ENCODE measurements at places on chromosomes 6 and 20.

DNA sequence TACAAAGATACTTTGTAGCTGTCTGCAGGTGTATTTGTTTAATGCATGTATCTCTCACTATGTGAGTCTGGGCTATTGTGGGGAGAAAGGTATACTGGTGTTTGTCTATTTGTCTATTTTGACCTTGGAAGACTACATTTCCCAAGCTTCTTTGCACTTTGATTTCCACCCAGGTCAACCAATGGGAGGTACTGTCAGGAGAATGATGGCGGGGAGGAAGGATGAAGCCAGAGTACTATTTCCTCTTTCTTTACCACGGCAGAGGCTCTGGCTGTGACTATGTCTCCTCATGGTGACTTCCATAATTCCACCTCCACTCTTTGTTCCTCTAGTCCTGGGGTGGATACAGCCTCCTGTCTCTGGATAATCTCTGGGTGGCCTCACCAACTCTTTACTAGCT is 23.1 kb downstream of the LBP start:
- DNase-seq: no peak

- DNase-seq: no peak
Measured at GRCh38 chr6:142444376-142444775, 142.6 kb downstream of the ADGRG6 start.

DNA sequence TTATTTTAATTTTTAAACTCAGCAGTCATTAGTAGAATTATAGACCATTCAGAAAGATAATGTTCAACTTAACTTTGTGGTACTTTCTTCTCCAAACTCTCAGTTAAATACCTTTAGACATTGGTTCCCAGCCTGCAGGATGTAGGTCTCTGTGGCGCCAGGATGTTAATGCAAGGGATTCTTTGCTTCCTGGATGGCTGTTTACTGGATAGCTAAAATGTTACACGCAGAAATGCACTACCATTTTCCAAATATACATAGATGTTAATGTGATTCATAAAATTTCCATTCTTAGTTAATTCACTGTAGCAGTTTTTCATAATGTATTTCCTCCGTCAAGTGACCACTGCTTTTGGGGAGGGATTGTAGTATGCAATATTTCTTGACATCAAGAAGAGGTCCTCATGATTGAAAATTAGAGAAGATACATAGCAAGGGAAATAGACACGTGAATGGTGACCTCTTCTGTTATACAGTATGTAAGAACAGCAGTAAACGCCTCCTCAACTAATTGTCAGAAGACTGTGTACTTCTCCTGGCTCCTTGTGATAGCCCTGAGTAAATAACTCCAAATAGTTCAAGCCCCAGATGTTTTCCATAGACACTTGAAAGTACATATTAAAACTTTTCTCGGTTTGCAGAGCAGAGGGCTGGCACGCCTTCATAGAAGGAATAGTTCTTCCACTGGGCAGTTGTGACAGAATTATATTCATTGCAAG is 128.8 kb downstream of the LCA5 start:
- DNase-seq: no peak

- DNase-seq: no peak
Measured at GRCh38 chr6:71888756-71889340, 2.5 kb downstream of the RIMS1 start.

- no peak for DNase-seq
Measured at GRCh38 chr20:36097337-36098151, 57.0 kb upstream of the EPB41L1 start.

GRCh38 chr20:32972181-32973076 is 31.8 kb downstream of the SUN5 start:
- no peak for DNase-seq

DNA sequence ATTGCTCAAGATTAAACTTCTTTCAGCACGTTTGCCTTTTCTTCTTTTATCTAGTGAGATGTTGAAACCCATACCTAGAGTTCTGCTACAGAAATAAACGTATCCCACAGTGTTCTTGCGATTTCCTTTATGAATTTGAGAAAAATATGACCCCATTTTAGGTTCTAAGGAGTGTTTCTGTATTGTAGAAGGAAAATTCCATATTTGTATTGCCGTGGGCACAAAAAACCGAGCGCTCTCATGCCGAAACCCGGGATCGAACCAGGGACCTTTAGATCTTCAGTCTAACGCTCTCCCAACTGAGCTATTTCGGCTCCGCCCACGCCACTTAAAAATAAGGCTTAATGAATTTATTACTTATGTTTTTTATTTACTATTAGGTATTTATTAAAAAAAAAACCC is 23.7 kb downstream of the ZNF311 start:
- DNase-seq: no peak

DNA sequence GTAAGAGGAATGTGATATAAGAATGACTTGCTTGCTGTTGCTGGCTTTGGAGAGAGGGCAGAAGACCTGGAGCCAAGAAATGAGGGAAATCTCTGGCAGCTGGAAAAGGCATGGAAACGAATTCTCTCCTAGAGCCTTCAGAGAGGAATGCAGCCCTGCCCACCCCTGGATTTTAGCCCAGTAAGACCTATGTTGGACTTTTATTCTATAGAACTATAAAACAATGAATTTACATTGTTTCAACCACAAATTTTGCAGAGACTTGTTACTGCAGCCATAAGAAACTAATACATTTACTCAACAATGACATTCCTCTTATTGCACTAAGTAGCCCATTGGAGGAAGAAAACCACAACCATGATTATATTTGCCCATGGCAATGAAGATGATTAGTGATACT is 39.5 kb upstream of the PREP start:
- no peak for DNase-seq

DNA sequence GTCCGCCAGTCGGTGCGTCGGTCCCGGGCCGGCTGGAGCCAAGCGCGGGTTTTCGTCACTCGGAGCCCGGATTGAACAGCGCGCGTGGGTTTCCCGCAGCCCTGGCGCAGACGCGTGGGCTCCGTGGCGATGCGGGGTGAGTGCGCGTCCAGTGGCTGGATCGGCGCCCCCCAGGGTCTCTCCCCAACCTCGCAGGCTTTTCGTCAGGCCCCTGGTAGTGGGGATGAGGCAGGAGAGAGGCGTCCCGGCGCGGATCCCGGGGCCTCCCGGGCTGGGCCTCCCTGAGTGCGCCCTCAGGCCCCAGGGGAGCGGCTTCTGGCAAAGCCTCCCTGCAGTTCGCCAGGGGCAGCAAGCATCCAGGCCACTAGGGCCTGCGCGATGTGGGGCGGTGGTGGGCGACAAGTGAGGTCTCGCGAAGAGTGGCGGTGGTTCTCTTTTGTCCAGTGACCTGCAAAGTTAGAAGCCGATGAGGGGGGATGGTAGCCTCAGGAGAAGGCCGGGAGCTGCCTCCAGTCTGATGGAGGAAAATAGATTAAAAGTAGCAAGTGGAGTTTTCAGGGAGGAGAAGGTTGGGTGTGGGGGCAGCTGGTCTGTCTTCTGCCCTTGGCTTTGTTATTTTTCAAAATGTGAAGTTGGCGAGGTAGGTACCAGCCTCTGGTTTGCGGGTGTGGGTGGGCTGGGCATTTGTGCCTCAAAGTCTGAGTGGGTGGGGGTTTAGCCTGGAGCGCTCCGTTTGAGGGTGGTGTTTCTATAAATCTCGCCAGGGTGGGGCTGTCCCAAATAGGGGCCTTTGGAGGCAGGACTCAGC is 1.6 kb downstream of the TOX2 start:
- no peak for DNase-seq

DNA sequence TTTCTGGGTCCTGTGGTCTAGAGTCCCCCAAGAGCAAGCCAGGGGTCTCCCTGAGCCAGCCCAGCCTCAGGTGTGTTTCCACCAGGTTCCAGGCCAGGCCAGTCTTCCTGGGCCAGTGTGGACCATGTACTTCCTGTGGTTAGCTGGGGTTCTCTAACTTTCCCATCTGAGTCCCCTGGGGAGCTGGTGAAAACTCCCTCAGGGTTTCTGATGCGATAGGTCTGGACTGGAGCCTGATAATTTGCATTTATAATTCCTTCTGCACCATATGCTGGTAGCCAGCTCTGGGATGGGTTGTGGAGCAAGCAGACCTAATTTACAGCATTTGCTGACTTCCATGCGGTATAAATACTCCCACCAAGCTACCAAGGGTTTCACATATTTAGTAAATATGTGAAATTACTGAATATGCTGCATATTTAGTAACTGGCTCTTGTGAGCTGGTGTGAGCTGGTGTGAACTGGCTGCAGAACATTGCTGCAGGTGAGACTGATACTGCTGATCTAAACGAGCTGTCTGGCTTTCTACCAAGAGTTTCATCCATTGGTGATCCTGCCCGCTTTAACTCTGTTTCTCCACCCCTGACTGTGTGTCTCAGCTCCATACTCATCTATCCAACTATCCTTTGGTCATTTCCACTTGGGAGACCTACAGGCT is 62.6 kb downstream of the RIN2 start:
- DNase-seq: no peak

- DNase-seq: no peak
Measured at GRCh38 chr6:166825553-166826145, 130.7 kb downstream of the RNASET2 start.

DNA sequence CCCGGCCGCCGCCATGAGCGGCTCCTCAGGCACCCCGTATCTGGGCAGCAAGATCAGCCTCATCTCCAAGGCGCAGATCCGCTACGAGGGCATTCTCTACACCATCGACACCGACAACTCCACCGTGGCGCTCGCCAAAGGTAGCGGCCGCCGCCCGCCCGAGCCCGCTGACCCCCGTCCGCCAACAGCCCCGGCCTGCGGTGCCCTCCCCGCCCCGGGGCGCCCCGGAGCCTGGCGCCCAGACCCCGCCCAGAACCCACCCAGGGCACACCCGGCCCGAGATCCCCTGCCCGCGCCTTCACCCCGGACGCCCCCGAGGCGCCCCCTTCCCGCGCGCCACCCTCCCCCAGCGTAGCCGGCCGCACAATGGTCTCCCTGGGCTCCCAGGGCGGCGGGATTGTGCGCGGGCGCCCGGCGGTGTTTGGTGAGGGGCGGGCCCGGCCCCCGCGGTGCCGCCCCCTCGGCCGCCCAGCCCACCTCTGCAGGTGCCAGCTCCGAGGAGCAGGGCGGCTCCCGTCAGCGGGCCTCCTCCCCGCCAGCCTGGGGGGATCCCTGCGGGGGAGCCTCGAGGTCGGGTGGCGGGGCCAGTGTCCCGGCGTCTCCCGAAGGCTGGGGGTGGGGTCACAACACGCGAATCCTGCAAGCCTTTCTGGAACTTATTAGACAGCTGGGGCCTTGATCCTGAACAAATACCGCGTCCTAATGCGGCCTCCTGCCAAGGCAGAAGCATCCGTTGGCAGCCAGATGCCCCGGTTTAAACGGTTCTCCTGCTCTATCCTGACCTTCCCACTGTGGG is 577 bp downstream of the LSM14B start:
- DNase-seq: no peak

All from omental fat pad (tissue), 4 donors.